ENCODE measurements at places on chromosomes 4 and X. TPM values are rescaled to one million over a fixed set of nuclear protein-coding genes. Genes with fewer than 3 reads are reported as not detected.

GRCh38 chrX:103913356-103914020, 48.9 kb upstream of the TMSB15B start:
- DNase-seq, result peak; percentile 51

Gene CYSLTR1
- total RNA-seq, result 2.8 TPM

Gene TLR6
- 2.8 TPM for total RNA-seq

- peak; percentile 86 for DNase-seq
These were observed 44.6 kb downstream of the PALLD start for GRCh38 chr4:168541266-168541953.

Gene SH3TC1
- total RNA-seq, result 1.8 TPM

GRCh38 chr4:123671636-123672404, 275.2 kb downstream of the SPRY1 start:
- DNase-seq, result no peak

GRCh38 chrX:24479924-24480323, 14.8 kb downstream of the PDK3 start:
- no peak for DNase-seq

Gene PABPC5
- 0.17 TPM for total RNA-seq

Gene SYTL5
- total RNA-seq, result 18.2 TPM

Gene NOX1
- not detected for total RNA-seq

Gene QRFPR
- not detected for total RNA-seq

Gene PJA1
- total RNA-seq, result 38.9 TPM

Gene GJB1
- not detected for total RNA-seq
